ENCODE measurements at places on chromosomes 7 and 10.

DNA sequence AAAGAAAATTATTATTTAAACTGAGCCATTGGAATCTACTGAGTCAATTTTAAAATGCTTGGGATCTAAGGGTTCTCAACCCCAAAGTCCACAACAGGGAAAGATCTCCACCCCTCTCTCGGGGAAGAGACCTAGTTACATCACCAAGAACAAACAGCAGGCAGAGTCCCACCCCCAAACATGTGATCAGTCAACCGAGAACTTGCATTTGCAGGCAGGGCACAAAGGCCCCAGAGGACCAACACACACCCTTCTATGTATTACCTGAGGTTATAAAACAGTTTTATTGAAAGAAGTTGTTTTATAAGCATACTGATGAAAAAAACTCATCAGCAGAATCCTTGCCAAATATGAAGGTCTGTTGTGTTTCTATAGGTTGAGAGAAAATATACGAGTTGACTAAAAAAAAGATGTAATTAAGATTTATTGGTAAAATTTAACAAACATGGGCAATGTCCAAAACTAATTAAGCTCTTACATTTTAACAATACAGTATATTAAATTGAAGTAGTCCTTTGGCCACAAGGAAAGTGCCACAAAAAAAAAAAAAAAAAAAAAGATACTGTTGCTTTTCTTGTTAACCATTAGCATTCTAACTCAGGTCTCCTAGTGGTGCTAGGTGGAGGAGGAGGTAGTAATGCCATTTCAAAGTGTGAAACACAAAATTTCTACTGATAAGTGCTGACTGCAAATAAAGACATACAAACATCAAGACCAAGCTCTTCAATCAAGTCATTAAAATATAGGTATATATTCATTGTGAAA is 975 bp upstream of the USP54 start:
- peak; percentile 84 for DNase-seq

- no peak for DNase-seq
Measured at GRCh38 chr10:95818010-95818409, 62.0 kb downstream of the ENTPD1 start.

DNA sequence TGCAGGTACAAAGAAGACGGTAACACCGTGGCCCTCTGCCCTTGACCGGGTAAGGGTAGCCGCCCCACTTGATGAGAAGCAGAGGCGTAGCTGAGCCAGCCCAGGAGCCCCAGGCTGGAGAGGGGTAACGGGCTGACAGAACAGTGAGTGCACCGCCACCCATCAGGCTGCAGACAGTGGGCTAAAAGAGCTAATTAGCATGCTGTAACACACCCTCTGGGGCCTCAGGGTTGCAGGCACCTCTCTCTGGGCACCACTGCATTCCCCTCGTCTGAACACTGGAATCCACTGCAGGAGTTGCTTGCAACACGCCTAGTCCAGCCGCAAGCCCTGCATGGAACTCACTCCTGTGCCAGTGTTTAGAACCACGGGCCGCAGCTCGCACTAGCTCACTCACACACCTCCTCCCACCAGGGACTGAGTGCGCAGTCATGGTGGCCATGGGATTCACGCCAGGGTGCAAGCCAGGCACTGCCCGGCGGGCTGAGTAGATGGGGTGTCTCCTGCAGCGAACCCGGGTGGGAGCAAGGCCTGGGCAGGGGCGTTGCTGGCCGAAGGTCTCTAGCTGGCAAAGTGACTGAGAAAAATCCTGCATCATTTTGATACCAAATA is 36.1 kb downstream of the AGMO start:
- DNase-seq: no peak

- DNase-seq: peak; percentile 67
Measured at GRCh38 chr7:117875566-117875965, 2.3 kb upstream of the CTTNBP2 start.

DNA sequence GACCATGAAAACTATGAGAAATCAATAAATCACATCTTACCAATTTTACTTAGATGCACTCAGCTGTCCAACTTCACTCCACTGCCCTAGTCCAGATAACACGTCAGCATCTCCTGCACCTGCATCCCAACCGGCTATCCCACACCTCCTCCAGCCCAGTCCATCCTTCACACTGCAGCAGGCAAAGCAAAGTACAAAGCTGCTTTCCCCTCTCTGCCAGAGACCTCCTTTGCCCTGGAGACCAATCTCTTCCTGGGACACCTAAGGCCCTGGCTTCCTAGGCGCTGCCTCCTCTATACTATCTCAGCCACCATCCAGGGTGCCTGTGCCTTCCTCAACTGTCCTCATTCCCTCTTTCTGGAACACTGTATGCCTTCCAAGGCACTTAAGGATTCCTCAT is 90.3 kb upstream of the DDC start:
- no peak for DNase-seq

DNA sequence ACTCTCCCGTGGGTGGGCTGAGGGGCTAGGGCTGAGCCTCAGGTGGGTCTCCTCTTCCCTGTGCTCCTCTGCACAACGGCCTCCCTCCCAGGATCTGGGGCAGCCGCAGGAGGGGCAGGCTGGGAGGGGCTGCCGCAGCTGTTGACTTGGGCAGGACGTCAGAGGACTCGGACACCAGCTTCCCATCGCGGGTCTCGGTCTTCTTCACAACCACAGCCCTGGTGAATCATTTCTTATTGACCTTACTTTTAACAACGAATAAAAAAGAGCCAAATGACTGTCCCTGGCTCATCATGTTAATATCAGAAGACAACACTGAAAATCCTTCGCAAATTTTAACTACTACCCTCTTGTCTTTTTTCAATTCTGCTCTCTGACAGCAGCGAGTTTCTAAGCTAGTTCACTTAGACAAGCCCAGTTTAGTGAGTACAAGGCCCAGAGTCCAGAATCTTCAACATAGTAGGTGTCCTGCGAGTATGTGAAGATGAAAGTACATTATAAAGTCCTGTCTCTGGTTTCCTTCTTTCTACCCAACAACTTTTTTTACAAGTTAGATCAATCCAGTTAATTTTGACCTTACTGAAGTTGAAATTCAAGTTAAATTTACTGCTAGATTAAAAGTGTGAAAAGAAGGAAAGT is 32.4 kb downstream of the CTNNA3 start:
- DNase-seq: no peak

GRCh38 chr10:62946278-62946677 is 130.1 kb upstream of the EGR2 start:
- DNase-seq: no peak

- DNase-seq: no peak
Measured at GRCh38 chr10:91924212-91925021, 847 bp downstream of the BTAF1 start.
